PC-9 (cell line): ENCODE measurements at places on chromosomes 6 and 20. TPM values are rescaled to one million over a fixed set of nuclear protein-coding genes. Genes with fewer than 3 reads are reported as not detected.

The BAG2 gene
- total RNA-seq, result 9.0 and 11.0 TPM in 2 replicates

DNA sequence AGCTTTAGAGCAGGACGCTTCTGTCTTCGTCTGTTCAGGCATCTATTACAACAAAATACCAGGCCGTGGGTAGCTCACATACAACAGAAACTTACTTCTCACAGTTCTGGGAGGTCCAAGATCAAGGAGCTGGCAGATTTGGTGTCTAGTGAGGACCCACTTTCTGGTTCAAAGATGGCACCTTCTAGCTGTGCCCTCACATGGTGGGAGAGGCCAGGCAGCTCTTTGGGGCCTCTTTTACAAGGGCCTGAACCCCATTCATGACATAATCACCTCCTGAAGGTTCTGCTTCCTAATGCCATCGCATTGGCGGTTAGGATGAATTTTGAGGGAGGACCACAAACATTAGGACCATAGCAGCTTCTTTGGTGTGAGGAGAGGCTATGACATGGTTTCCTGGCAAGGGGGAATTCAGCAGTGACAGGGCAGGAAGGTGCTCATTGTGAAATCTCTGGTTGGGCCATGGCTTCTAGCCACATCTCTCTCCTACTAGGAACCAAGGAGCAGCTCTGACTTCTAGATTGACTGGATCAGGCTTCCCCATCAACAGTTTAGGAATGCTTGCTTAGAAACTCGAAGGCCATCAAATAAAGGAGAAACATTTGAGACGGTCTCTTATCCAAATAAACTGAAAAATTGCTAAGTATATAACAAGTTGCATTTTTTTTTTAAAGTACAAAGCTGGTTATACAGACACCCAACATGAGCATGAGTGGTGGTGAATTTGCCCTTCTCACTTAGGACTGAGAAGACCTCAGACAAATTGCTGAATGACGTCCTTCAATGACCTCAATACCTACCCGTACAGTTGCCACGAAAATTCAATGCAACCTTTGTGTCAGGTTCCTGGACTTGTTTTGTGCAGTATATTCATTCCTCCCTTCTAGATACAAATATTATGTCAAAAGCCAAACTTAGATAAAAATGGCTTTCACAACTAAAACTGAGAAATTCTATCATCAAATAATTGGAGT, 140.7 kb downstream of the ZDHHC14 start:
- H3K27ac ChIP-seq, result no peak overlapping the region
- no peak overlapping the region for H3K4me3 ChIP-seq

The GTSF1L gene
- not detected in 2 replicates for total RNA-seq

GRCh38 chr6:162301128-162301527, 426.4 kb downstream of the PRKN start:
- no peak overlapping the region for H3K4me3 ChIP-seq
- no peaks in the 10 kb centered on the region for H3K4me1 ChIP-seq
- no peaks in the 10 kb centered on the region for H3K36me3 ChIP-seq
- H3K27me3 ChIP-seq, result no peaks in the 10 kb centered on the region

DNA sequence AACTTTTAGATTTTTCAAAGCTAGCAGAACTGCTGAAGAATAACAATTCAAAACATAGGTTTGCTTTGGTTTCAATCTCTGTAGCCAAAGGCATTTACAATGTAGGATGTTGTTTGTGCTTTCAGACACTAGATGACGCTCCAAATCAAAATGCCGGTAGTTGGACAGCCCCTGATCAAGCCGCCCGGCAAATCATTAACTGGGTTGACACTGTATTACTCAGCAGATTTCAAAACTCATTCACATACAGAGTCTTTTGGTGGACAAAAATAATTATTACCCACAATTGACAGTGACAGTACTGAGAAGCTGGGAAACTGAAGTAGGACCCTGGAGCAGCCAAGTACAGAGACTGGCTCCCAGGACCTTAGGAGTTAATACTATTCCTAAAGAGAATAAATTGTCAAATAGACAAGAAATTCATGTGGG, 21.3 kb upstream of the HFE start:
- peak; percentile 65 for DNase-seq
- no peaks in the 10 kb centered on the region for H3K27me3 ChIP-seq
- no peaks in the 10 kb centered on the region for H3K36me3 ChIP-seq
- H3K4me3 ChIP-seq, result no peak overlapping the region
- H3K4me1 ChIP-seq, result peaks cover 36% of the 10 kb centered on the region
- H3K27ac ChIP-seq, result peak overlapping the region; percentile 69

The GLP1R gene
- total RNA-seq, result not detected in 2 replicates

The TSHZ2 gene
- not detected in 2 replicates for total RNA-seq

DNA sequence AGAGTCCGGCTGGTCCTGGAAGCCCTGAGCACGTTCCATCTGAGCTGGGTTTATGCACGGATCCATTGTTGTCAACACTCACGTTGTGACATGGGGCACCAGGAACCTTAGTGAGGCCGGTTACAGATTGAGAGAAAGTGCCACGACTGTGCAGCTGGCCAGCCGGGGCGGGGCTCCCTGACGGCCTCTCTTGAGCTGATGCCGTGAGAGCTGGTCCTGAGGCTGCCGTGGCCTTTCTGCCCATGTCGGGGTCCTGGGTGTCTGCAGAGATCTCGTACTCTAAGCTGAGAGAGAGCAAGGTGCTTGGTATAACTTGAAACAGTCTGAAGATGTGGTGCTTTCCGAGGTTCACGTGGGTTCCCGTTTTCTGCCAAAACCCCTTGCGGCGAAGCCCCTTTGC, 10.0 kb downstream of the CDH4 start:
- H3K27ac ChIP-seq, result no peak overlapping the region
- no peak for DNase-seq
- H3K36me3 ChIP-seq, result no peaks in the 10 kb centered on the region
- no peak overlapping the region for H3K4me3 ChIP-seq
- H3K4me1 ChIP-seq, result no peaks in the 10 kb centered on the region

The NFATC2 gene
- 6.3 and 6.8 TPM in 2 replicates for total RNA-seq

DNA sequence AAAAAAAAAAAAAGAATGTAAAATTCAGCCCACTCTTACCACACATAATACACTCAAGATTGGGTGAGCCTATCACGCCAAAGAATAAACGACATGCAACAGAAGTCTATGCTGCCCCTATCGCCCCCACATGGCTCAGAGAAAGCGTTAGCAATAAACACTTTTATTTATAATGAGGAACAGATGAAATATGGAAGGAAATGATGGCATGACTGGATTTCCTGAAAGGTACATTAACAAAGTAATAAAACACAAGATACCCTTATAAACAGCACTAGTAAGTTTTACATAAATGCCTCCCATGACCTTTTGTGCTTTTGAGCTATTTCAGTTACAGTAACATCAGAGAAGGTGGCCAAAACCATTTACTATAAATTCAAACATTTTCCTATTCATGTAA, 71.4 kb upstream of the SCAF8 start:
- no peak overlapping the region for H3K4me3 ChIP-seq
- H3K36me3 ChIP-seq, result no peaks in the 10 kb centered on the region
- no peaks in the 10 kb centered on the region for H3K27me3 ChIP-seq
- no peak overlapping the region for H3K27ac ChIP-seq
- DNase-seq, result no peak

- no peaks in the 10 kb centered on the region for H3K27me3 ChIP-seq
- no peaks in the 10 kb centered on the region for H3K36me3 ChIP-seq
- H3K27ac ChIP-seq, result no peak overlapping the region
- H3K4me3 ChIP-seq, result no peak overlapping the region
Observed at GRCh38 chr6:6436946-6437345, 116.5 kb upstream of the F13A1 start.

- no peaks in the 10 kb centered on the region for H3K4me1 ChIP-seq
- H3K4me3 ChIP-seq, result no peak overlapping the region
- H3K27ac ChIP-seq, result no peak overlapping the region
- H3K27me3 ChIP-seq, result no peaks in the 10 kb centered on the region
- no peak for DNase-seq
- no peaks in the 10 kb centered on the region for H3K36me3 ChIP-seq
Observed at GRCh38 chr6:134394208-134394607, 76.3 kb upstream of the SGK1 start.

The RBM24 gene
- total RNA-seq, result 0.72 and 0.85 TPM in 2 replicates

The BFSP1 gene
- total RNA-seq, result 10.4 and 13.8 TPM in 2 replicates

The SMOC2 gene
- total RNA-seq, result not detected in 2 replicates

DNA sequence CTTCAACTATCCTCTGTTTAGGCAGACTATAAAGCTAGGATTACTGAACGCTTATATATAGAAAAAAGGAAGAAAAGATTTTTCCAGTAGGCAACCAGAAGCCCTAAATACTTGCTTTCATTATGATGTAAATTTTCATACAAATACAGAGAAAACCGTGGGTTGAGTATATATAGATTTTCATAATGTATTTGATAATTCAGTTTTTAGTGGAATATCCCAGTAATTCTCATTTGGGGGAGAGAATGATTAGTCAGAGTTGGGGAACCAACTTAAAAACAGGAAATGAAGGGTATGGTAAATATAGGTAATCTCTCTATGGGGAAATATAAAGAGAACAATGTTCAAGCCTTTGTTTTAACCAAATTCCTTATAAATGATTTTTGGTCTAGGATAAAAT, 154.0 kb upstream of the CITED2 start:
- H3K27ac ChIP-seq, result no peak overlapping the region
- no peaks in the 10 kb centered on the region for H3K27me3 ChIP-seq
- H3K4me3 ChIP-seq, result no peak overlapping the region
- no peaks in the 10 kb centered on the region for H3K36me3 ChIP-seq
- H3K4me1 ChIP-seq, result peaks cover 8% of the 10 kb centered on the region

DNA sequence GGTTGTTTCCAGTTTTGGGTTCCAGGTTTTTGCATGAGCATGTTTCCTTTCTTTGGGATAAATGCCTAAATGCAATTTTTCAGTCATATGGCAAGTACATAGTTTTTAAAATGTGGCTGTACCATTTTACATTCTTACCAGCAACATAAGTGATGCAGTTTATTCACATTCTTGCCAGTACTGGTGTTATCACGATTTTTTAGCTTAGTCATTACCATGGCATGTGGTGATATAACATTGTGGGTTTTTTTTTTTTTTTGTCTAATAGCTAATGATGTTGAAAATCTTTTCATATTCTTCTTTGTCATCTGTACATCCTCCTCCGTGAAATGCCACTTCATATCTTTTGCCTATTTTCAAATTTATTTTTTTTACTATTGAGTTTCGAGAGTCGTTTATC, 2.9 kb upstream of the TDRD6 start:
- H3K27me3 ChIP-seq, result no peaks in the 10 kb centered on the region
- 0 out of 2 replicates have a peak, but pooled peaks cover 10% of the 10 kb centered on the region for H3K4me1 ChIP-seq
- no peak for DNase-seq
- no peaks in the 10 kb centered on the region for H3K36me3 ChIP-seq
- H3K4me3 ChIP-seq, result no peak overlapping the region
- H3K27ac ChIP-seq, result no peak overlapping the region

The DLGAP4 gene
- 62.6 and 63.0 TPM in 2 replicates for total RNA-seq

DNA sequence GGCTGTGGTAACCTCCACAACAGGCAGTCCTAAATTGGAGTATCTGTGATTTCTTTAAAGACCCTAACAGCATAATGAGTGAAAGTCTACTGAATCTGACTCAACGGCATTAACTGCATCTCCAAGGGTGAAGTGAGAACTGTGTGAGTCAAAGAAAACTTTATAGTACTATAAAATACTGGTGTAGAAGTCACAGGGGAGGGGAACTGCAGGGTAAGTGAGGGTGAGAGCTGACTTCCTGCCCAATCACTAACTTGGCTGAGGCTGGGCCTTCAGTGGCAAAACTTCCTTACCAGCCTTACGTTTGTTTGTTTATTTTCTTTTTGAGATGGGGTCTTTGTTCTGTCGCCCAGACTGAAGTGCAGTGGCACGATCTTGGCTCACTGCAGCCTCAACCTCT, 109.8 kb downstream of the PTPRK start:
- H3K27me3 ChIP-seq, result no peaks in the 10 kb centered on the region
- H3K36me3 ChIP-seq, result no peaks in the 10 kb centered on the region; the same call in none of the 2 replicates
- H3K27ac ChIP-seq, result no peak overlapping the region
- no peak for DNase-seq
- H3K4me1 ChIP-seq, result no peaks in the 10 kb centered on the region

The CNBD2 gene
- 6.2 and 7.3 TPM in 2 replicates for total RNA-seq

DNA sequence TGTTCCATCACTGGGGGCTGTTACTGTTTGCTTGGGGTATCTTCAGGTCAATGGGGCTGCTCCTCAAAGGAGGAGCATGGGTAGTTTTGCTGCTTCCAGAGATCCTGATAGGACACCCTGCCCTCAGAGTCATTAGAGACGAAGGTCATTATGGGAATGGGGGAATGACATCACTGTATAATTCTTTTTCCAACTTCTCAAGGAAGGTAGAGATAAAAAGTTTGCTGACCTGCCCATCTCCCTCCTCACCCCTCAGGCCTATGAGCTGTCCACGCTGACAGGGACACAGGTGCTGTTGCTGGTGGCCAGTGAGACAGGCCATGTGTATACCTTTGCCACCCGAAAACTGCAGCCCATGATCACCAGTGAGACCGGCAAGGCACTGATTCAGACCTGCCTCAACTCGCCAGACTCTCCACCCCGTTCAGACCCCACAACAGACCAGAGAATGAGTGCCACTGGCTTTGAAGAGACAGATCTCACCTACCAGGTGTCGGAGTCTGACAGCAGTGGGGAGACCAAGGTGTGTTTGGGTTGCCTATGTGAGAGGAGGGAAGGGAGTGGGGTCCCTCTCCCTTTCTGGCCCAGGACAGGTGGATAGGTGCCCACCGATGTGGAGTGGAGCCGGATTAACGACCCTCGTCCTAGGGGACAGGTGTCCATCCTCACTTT, 2.7 kb downstream of the SRF start:
- H3K4me1 ChIP-seq, result peaks cover 29% of the 10 kb centered on the region
- H3K27ac ChIP-seq, result no peak overlapping the region
- H3K27me3 ChIP-seq, result no peaks in the 10 kb centered on the region
- peak overlapping the region; percentile 93; the same call in 1 of the 2 replicates for H3K4me3 ChIP-seq
- no peak for DNase-seq

The ENPP1 gene
- 3.0 and 4.1 TPM in 2 replicates for total RNA-seq

DNA sequence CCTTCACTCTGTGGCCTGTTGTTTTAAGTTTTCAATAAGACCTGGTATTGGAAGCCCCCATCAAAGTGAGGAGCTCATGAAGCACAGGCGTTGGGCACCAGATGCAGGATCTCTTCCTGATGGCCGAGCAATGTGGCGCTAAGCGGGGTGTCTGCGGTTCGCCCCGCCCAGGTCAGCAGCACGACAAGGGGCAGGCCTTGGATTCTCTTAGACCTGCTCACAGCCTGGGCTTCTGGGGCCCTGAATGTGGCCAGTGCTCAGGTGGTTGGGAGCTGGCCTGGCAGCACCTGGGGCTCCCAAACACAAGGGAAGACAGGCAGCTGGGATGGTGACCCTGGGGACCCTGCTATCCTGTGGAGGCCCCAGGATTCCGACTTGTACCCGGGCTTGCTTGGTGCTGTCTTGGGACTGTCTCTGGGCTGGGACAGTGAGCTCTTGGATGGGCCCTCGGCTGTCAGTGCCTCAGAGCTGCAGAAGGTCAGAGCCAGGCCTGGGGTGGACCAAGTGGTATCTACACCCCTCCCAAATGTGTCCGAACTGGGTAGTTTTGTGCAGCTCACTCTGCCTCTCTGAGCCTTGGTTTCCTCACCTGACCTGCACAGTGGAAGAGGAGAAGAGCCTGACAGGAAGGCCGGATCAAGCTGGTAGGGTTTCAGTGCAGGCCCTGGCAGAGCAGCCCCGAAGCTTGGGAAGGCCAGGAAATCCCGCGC, 69.1 kb downstream of the PHACTR3 start:
- peaks cover 95% of the 10 kb centered on the region for H3K27me3 ChIP-seq
- H3K27ac ChIP-seq, result no peak overlapping the region
- no peak for DNase-seq
- no peak overlapping the region for H3K4me3 ChIP-seq

The GRM1 gene
- total RNA-seq, result 0.26 TPM in 1 of 2 replicates, not detected in the other

The KCNK16 gene
- not detected in 2 replicates for total RNA-seq

The IP6K3 gene
- total RNA-seq, result not detected in 2 replicates

The CD24 gene
- 93.4 and 145 TPM in 2 replicates for total RNA-seq

The ESF1 gene
- 12.4 and 14.8 TPM in 2 replicates for total RNA-seq

The GINS1 gene
- 26.6 and 27.8 TPM in 2 replicates for total RNA-seq

The ARFGEF3 gene
- total RNA-seq, result 9.9 and 10.0 TPM in 2 replicates

The ZMYND8 gene
- 72.3 and 107 TPM in 2 replicates for total RNA-seq

- H3K27ac ChIP-seq, result peak overlapping the region; percentile 48
- H3K27me3 ChIP-seq, result no peaks in the 10 kb centered on the region
- peak overlapping the region; percentile 72 for H3K4me3 ChIP-seq
Observed at GRCh38 chr6:36195471-36196112, 952 bp upstream of the BRPF3 start.
